ENCODE measurements at places on chromosomes 5 and 9. TPM values are rescaled to one million over a fixed set of nuclear protein-coding genes. Genes with fewer than 3 reads are reported as not detected.

Gene NXNL2
- not detected for total RNA-seq

DNA sequence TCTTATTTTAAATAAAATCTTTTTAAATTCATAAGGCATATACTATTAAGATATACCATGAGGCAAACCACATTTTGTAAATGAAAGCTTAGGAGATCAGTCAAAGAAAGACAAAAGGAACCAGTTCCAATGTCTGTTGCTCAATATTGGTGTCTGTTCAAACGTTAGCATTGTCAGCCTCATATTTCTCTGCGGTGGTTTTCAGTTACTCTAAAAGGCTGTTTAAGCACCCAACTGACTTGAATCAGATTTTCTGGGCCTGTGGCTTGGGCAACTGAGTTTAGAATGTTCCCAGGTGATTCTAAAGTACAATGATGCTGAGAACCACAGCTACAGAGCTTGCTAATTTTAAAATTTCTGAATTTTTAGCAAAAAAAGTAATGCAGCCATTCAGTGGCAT is 166.3 kb upstream of the KIF2A start:
- DNase-seq = no peak

- no peak for DNase-seq
Measured at GRCh38 chr9:111272581-111272980, 57.4 kb downstream of the OR2K2 start.

DNA sequence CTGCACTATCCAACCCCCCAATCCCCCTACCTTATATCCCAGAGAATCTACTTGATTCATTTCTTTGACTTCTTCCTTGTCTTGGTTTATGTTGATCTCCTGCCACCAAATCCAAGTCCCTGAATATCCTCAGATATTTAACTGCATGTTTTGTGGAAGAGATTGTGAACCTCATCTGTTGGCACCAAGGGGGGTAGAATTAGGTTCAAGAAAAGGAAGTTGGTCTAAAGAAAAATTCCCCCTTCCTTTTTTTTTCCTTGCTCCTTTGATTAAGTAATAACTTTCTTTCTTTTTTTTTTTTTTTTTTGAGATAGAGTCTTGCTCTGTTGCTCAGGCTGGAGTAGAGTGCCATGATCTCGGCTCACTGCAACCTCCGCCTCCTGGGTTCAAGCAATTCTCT is 526 bp upstream of the CD14 start:
- no peak for DNase-seq

- DNase-seq = no peak
Measured at GRCh38 chr9:128580731-128581130, 28.3 kb downstream of the SPTAN1 start.

DNA sequence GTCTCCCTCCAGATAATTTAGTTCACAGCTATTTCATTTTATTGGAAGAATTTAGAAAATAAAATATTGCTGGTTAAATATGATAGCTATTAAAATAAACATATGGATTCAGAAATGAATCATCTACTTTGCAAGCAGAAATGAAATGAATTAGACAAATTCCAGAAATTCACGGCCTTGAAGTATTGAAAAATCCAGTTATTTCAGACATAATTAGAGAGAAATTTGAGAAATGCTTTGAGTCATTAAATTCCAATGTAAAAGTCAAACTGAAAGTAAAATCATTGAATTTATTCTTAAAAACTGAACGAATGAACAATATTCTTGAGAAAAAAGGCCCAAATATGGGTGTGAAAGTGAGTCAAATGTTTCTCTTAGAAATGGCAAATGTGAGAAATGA is 632.6 kb upstream of the EDIL3 start:
- no peak for DNase-seq

All from endothelial cell of umbilical vein (primary cell).